ENCODE measurements at places on chromosomes 7 and 10.

DNA sequence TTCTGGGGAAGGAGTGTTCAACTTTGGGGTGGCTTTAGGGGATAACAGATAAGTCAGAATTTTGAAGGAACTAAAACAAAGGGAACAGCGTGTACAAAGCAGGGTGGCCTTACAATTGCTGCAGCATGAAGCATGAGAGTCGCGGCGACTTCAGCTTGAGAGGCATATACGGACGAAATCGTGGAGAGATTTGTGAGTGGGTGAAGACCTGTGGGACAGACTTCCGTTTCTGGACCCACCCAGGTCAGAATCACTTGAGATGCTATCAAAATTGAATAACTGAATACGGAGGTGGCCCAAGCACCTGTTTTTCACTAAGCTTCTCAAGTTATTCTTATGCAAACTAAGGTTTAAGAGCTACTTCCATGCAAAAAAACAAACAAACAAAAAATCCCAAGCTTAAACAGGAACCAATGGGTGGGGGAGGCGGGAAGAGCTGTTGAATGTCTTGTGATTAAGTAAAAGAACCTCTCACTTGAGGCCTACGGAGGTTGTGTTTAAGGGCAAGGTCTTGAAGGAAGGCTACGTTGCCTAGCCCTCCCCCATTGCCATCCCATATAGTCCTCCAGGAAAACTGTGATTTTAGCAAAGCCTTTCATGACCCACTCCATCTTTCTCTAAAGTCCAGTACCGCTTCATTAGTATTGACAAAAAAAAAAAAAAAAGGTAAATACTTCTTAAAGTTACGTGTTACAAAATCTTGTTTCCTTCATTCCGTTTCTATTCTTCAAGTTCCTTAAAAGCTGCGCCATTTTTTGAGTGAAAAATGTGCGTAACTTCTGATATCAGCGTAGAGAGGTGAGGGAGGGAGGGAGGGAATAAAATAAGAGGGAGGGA is 1.3 kb upstream of the TRIM24 start:
- no peak for DNase-seq

DNA sequence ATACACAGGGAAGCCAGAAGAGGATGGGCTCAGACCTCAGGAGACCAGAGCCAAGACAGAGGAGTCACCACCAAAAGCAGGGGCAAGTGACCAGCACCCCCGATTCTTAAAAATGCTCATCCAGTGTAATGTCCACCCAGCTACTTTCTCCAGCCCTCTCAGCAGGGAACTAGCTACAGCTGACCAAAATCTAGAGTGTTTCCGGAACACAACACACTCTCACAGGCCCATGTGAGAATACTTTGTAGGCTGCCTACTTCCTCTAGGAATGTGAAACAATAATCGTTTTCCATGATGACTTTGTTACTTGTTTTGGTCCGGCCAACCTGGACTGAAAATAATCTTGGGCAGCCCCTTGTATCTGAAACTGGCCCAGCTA is 14.5 kb downstream of the PSAP start:
- no peak for DNase-seq

DNA sequence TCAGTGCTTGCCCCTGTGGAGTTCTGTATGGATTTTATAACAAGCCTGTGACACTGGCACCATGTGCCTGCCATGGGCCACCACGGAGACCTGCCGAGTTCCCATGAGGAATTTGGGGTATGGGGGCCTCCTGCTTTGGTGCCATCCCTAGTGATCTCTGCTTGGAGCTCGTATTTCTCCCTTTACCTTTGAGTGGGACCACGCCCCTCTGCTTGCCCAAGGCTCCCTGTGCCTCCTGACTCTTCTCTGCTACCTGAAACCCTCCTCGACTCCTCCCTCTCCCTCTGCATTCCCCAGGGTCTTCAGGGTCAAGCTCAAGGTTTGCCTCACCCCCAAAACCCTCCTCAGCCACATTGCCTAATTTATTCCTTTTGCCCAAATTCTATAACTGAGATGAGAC is 225.0 kb downstream of the BUB3 start:
- no peak for DNase-seq

DNA sequence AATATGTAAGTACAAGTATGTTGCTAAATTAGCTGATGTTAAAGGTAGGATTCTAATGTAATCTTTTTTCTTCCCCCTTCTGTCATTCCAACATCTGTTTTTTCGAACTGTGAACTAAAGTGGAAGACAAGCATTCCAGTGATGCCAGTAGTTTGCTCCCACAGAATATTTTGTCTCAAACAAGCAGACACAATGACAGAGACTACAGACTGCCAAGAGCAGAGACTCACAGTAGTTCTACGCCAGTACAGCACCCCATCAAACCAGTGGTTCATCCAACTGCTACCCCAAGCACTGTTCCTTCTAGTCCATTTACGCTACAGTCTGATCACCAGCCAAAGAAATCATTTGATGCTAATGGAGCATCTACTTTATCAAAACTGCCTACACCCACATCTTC is 62.7 kb downstream of the WAC start:
- no peak for DNase-seq

DNA sequence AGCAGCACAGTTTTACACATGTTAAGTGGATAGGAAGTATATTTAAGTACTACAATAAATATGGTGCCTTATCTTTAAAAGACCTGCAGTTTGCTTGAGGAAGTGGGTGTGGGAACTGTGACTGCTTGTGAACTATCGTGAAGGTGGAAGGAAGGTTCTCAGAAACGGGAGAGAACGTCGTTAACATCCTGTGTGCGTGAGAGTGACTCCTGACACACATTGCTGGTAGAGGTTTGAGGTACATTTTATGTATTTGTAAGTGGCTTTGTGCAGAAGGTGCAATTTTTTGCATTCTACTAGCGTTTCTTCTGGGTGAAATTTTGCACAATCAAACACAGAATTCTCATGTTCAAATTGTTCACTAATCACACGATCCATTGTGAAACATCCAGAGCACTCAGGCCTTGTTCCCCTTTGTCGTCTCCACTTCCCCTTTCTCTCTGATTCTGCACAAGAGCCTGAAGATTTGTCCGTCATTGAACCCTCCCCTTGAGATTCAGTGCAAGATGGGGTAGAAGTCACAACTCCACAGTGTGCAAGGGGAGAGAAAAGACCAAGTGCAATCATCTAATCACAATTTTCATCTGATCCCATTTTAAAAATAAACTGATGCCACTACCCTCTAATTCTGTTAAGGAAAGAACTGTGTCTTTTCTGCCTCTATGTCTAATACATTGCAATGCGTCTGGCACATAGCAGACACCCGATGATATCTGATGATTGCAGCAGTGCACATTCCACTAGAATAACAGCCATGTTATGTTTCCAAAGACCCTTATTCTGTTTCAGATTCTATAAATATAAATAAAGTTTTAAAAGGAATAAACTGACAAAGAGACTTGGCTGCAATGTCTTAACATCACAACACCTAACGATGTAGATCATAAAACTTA is 279.9 kb downstream of the NEBL start:
- no peak for DNase-seq
